LHCN-M2 (cell line): ENCODE measurements at places on chromosomes 12 and 14. TPM values are rescaled to one million over a fixed set of nuclear protein-coding genes. Genes with fewer than 3 reads are reported as not detected.

KCNH3 gene
- 0.11 TPM in 1 of 2 replicates, not detected in the other for total RNA-seq

CSAD gene
- 5.2 and 6.1 TPM in 2 replicates for total RNA-seq

TAS2R13 gene
- 0.06 and 0.63 TPM in 2 replicates for total RNA-seq

OR6C75 gene
- total RNA-seq: not detected in 2 replicates

PTPRB gene
- 0.40 and 1.2 TPM in 2 replicates for total RNA-seq

TAS2R31 gene
- total RNA-seq: 1.4 and 1.5 TPM in 2 replicates

LRRC9 gene
- not detected in 2 replicates for total RNA-seq

TMEM63C gene
- total RNA-seq: 0.06 TPM in 1 of 2 replicates, not detected in the other

PPP4R4 gene
- 0.19 and 0.40 TPM in 2 replicates for total RNA-seq

SERPINA4 gene
- total RNA-seq: not detected in 2 replicates

BDKRB2 gene
- total RNA-seq: 0.06 TPM in 1 of 2 replicates, not detected in the other

SDR9C7 gene
- not detected in 2 replicates for total RNA-seq

RAPGEF3 gene
- 0.96 and 1.8 TPM in 2 replicates for total RNA-seq

CCDC175 gene
- total RNA-seq: not detected in 2 replicates

WNT1 gene
- not detected in 2 replicates for total RNA-seq
